ENCODE measurements at places on chromosomes 13 and 19.

- DNase-seq = no peak
Observed at GRCh38 chr19:28847468-28847867, 365.5 kb downstream of the UQCRFS1 start.

DNA sequence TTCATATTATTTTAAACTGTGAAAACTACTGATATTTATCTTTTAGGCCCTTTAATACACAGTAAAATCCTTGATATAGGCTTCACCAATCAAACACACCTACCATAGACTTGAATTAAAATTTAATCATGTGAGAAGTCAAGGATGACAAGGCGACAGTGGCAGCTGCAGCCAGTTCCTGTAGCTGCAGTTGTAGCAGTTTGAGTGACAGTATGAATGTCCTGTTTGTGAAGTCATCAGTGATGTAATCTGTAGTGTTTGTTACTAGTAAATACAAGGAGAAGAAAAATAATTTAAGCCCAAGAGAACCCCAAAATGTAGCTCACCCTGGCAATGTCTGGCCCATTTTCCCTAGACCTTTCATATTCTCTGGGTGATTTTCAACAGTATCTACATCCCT is 897.0 kb downstream of the SLITRK6 start:
- no peak for DNase-seq

DNA sequence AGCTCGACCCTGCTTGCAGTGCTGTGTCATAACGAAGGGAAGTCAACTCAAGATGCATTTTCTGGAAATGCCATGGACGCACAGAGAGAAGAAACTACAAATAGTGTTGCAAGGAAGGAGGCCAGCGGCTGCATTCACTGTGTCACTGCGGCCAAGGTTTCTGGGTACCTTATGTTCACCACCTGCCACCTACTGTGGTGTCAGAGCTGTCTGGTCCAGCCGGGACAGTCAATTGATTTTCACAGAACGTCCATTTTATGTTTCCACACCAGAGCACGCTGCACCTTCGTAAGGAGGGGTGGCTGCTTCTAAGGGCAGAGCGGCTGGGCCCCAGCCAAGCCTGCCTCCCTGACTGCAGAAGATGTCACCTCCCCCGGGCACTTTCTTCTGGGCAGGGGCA is 17.7 kb downstream of the TSHZ3 start:
- no peak for DNase-seq

- no peak for DNase-seq
Observed at GRCh38 chr19:32219881-32220472, 125.4 kb upstream of the ZNF507 start.

DNA sequence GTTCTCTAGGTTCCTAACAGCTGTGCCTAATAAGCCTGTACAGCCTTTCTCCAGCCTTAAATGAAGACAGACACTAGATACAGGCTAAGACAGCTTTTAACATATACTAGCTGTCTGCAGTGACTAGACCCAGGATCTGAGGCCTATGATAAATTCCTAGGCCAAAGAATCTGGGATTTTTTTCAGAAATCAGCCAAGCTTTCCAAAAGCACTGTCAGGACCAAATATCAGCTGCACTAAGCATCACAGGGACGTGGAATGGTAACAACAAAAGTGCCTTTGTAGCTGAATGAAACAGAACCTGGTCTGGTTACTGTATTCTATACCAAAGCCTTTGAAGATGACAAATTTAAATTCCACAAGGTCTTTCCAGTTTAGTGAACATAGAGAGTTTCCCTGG is 77.9 kb upstream of the DOCK9 start:
- DNase-seq = no peak

DNA sequence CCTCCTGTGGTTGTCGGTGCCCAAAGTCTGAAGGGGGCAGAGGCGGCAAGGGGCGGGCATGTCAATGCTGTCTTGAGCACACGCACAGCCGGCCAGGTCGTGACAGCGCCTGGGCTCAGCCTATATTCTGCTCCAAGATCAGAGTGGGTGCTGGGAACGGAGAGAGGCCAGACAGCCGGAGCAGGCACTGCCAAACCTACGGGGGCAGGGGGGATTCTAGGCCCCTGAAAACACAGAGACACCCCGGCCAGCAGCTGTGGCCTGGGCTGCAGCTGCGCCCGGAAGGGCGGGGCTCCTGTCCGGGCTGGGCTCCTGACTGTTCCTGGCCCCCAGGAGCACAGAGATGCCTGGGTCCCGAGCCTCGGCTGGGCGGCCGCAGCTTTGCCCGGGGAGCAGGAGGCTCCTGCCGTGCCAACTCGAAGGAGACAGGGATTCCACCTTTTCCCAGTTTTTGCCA is 2662.9 kb upstream of the PCDH20 start:
- DNase-seq = no peak

DNA sequence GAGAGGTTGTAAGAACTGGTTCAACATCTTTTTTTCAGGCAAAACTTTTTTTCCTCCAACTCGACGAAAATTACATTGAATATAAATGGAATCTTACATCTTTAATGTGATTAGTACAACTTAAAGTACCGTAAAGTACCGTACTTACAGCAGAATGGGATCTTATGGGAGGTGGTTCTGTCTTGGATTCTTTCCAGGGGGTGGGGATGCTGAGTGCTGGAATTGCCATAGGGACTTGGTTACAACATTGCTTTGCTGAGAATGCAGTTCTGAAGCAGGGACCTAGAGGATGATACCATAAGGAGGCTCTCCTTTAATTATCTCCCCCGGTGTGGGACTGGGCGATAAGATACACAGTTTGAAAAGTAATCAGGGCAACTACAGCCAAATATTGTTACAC is 186.4 kb downstream of the KLF5 start:
- no peak for DNase-seq

GRCh38 chr13:28313579-28313978 is 175.2 kb downstream of the PAN3 start:
- DNase-seq = no peak

DNA sequence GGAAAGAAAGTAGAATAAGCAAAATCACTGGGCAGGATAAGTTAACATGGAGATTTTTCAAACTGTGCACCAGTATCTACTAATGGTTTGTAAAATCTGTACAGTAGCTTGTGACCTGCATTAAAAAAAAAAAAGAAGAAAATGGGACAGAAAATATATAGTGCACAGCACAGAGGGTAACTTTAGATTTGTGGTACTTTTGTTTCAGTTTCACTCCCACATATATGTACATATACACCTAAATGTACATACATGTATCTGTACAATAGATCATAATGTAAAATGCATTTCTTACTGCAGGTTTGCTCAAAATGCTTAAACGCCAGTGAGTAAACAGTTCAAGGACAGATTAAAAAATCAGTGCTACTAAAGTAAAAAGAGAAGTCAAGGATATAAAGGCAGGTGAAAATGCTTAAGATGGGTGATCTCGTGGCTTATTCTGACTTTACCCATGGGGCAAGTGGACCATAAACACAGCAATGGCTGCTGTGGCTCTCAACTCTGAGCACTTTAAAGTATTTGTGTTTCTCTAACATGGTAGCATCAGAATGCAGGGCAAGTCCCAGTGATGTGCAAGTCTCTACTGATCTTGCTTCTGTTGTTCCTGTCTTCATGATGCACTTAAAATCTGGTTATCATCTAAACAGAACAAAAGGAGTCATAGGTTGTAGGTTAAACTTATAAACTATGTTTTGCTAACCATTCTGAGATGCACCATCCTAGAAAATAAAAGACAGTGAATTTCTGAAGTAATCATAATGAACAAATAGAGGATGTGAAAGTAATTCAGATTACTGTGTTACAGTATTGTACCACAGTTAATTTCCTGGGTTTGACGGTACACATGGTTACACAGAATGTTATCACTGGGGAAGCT is 112.3 kb downstream of the MIPEP start:
- DNase-seq = no peak

GRCh38 chr19:52453324-52454094 is at the start of gene ZNF578:
TSS of gene ZNF578 (plus strand) at chr19:52453553. CDS start at chr19:52501846, 48,293 bp downstream.
- peak; percentile 59 for DNase-seq

DNA sequence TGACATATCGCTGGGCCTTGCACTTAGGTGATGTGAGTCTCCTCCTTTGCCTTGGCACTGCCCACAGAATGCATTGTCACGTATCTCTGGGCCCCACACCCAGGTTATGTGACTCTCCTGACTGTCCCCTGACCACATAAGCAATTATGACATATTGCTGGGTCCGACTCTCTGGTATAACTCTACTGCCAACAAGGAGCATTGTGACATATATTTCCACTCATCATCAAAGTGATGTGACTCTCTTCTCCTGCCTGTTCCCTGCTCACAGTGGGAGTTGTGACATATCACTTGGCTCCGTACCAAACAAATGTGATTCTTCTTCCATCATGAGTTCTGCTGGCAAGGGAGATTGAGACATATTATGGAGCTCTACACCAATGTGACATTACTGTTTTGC is 15.4 kb upstream of the ZNF681 start:
- DNase-seq = no peak

GRCh38 chr13:44224450-44225149 is 149.0 kb upstream of the SERP2 start:
- DNase-seq = no peak

- no peak for DNase-seq
Observed at GRCh38 chr19:906480-906879, 6.5 kb downstream of the R3HDM4 start.

DNA sequence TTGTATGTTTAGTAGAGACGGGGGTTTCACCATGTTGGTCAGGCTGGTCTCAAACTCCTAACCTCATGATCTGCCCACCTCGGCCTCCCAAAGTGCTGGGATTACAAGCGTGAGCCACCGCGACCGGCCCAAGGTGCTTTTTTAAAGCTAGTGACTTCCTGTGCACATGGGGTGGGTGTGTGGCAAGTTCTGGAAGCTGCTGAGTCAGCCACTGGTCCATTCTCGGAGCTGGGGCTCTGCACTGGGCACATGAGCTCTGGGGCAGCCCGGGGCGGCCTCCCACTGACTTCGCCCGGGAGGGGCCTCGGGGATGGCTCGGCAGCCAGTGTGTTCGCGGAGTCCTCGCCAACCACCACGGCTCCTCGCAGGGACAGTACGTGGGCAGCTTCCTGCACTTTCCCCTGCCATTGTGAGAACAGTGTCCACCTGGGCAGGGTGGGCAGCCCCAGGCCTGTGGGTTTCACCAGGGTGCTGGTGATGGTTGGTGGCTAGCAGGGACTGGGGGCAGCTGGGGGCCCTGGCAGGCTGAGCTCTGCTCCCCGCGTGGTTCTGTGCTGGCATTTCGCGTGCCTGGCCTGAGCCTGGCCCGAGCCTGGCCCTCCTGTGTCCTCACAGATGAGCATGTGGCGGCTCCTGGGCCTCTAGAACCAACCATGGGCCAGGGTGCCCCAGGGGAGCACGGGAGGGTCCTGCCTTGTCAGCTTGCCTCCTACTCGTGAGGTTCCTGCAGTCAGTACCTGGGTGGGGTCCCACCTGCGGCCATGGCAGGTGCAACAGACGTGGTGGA is 12.2 kb downstream of the CBARP start:
- no peak for DNase-seq

- DNase-seq = no peak
Observed at GRCh38 chr13:113098162-113098732, 7.3 kb upstream of the F7 start.

- DNase-seq = no peak
Observed at GRCh38 chr13:79932556-79932955, 408.4 kb downstream of the SPRY2 start.

- DNase-seq = no peak
Observed at GRCh38 chr19:47435196-47435595, 15.9 kb upstream of the MEIS3 start.

DNA sequence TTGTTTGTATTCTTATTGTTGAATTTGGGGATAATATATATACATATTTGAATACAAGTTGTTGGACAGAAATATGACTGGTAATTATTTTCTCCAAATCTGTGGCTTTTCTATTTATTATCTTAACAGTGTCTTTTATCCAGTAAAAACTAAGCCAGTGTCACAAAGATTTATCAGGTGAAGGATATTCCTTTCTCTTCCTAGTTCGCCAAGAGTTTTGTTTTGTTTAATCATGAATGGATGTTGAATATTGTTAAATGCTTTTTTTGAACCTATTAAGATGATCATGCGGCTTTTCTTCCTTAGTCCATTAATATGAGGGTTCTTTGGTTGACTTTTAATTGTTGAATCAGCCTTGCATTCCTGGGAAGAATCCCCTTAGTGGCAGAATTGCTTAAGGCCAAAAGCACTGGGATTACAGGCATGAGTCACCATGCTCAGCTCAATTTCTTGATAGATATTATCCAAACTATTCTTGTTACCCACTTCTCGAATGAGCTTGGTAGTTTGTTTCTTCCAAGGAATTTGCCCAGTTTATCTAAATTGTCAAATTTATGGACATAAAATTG is 53.3 kb downstream of the TEX26 start:
- no peak for DNase-seq

GRCh38 chr13:27923794-27924528 is 4.2 kb downstream of the PDX1 start:
- DNase-seq = no peak

GRCh38 chr19:42422901-42423461 is 4.2 kb downstream of the LIPE start:
- DNase-seq = peak; percentile 30

DNA sequence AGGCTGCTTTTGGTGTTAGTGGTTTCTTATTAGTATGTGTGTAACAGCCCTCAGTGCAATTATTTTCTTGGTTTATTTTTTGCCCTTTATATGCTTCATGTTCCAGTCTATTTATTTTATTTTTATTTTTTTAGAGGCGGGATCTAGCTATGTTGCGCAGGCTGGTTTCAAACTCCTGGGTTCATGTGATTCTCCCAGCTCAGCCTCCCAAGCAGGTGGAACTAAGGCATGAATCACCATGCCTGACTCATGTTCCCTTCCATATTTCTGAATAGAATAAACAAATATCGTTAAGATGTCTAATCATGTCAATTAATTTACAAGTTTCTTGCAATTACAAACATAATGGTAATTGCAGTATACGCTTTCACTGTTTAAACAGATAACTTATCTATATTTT is 11.7 kb downstream of the SKA3 start:
- no peak for DNase-seq

GRCh38 chr13:31970231-31970930 is 61.2 kb upstream of the FRY start:
- no peak for DNase-seq

GRCh38 chr13:48403913-48404312 is 9.0 kb downstream of the LPAR6 start:
- no peak for DNase-seq

DNA sequence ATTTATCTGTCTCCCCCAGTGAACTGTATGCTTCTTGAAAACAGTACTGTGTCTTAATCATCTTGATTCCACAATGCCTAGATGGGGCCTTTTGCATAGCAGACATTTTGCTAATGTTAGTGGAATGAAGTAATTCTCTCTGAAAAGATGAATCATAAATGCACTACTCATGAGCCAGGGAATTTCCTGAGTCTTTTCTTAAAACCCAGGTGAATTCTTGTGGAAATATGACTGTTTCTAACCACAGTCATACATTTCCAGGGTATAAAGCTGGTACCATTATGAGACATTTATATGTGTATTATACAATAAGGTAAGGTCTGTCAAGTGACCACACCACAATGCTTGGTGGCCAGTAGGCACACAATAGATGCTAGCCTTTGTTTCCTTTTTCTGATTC is 5.5 kb upstream of the KCTD4 start:
- DNase-seq = no peak

GRCh38 chr19:52716522-52716921 is 18.3 kb downstream of the ZNF611 start:
- DNase-seq = no peak

All from activated T-cell treated with anti-CD3 and anti-CD28 coated beads for 24 hours (primary cell).